ENCODE measurements at places on chromosomes 3 and 15.

DNA sequence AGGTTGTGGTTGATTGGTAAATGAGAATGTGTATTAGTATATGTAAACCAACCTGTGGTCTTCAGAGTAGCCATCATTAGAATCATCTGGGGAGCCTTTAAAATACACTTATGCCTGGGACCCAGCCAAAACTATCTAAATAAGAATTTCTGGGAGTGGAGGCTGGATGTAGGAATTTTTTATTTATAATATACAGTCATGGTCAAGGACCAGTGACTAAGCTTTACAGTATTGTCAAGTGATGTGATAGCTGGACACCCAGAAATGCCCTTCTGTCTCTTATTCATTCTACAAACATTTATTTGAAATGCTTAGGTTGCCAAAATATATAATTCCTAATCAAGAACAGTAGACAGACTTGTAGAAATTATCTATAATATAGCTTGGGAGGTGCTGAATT, 132.2 kb downstream of the MBNL1 start:
- DNase-seq, result no peak

GRCh38 chr3:9248522-9249271, 749 bp downstream of the SRGAP3 start:
- DNase-seq, result no peak

DNA sequence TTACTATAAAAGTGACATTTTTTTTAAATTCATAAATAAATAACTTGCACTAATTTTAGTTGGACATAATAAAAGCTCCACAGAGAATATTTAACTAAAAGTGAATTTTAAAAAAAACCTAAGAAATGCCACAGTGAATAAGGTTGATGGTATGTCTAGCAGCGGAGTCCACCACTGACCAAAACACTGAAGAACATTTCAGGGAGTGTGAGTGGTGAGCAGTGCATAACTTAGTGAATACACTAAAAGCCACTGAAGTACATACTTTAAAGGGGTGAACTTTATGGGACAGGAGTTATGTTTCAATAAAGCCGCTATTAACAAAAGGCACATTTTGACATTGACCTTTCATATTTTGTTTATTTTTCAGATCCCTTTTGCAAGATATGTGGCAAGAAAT, 32.3 kb downstream of the SRP14 start:
- DNase-seq, result no peak

- DNase-seq, result no peak
Observed at GRCh38 chr3:186220365-186220764, 111.5 kb upstream of the ETV5 start.

GRCh38 chr15:79595995-79596622, 164.0 kb downstream of the MINAR1 start:
- no peak for DNase-seq

DNA sequence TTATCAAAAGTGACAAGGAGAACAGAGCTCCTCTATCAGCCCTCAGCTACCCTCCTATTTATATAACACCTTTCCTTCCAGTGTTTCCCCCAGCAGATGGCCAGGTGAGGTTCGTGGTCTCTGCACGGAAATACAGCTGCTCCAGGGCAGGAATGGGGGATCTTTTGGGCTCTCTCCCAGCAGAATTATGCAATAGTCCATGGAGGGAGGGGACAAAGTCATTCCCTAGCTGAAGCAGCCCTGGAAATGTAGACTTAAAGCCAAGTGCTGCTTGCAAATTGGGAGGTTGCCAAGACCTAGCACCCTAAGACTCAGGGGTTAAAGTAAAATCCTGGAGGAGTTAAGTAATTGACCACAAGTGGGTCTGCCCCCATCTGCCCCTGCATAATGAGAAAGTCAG, 256.3 kb downstream of the LRTM1 start:
- no peak for DNase-seq

DNA sequence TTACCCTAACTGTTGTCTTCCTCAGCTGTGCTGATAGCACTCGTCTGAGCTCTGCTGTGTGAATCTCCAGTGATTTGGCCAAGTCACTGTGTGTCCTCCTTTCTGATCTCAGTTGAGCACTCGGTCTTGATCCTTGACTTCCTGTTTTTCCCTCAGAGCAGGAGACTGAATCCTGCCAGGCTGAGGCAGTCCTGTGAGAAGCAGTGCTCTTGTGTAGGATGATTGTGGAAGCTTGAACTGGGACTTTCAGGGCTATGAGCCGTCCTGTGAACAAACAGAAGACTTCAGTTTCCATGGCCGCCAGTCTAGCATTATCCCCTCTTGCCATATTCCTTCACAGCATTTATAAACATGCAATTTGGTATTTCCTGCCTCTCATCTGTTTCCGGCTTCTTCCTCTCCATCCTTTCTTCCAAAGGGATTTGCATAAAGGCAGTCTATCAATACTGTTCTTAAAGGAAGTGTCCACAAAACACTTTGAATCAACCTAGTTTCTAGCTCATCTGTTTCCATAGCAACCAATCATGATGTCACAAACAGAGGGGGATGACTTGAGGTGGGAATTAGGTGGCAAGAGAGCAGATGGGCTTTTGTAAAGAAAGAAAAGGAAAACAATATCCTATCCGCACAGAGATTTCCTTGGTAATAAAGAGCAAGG, 237.2 kb downstream of the AGBL1 start:
- DNase-seq, result no peak

DNA sequence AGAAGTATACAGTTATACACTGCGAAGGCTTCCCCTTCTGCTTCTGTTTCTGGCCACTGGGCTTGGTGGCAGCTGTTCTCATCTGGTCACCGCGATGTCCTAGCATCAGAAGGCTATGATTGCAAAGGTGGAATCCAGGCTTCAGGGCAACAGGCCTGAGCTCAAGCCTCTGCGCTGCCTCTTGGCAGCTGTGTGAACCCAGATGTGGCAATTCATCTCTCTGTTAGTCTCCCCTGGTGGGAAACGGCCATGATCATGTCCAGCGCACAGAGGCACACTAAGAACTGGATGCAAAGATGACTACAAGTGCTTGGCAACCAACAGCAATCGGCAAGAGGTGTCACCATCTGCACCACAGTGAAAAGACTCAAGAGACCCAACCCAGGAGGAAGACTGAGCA, 78.9 kb downstream of the PCSK6 start:
- no peak for DNase-seq

DNA sequence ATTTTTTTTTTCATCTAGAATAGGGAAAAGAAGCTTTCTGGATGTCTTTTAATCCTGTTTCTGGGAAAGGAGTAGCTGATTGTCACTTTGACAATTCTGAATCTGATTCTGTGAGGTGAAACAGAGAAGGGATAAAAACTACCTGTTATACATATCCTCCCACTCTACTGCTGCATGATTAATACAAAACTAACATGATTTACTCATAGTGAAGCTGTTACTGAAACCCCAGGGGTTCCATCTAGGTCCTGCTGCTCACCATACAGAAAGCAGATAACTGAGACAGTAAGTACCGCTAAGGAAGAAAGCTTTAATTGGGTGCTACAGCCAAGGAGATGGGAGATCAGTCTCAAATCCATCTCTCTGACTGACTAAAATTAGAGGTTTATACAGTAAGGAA, 610.9 kb upstream of the ALCAM start:
- no peak for DNase-seq

DNA sequence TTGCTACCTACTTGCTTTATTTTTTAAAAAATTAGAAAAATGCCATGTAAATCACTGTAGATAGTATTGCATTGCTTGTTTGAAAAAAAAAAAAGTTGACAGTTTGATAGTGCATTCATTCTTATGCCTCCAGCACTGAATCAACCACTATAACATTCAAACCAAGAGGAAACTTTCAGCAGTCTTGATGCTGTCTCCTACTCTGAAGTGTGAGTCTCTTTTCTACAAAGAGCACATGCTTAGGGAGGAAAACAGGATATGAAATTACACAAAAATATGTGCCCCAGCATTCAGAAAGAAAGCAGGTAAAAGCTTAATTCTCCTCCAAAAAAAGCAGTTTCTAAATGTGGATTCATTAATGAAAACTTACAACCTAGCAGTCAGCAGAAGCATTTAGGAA, 78.3 kb downstream of the ZBTB20 start:
- DNase-seq, result no peak

GRCh38 chr3:111961461-111962164, 17.2 kb upstream of the ABHD10 start:
- DNase-seq, result no peak

DNA sequence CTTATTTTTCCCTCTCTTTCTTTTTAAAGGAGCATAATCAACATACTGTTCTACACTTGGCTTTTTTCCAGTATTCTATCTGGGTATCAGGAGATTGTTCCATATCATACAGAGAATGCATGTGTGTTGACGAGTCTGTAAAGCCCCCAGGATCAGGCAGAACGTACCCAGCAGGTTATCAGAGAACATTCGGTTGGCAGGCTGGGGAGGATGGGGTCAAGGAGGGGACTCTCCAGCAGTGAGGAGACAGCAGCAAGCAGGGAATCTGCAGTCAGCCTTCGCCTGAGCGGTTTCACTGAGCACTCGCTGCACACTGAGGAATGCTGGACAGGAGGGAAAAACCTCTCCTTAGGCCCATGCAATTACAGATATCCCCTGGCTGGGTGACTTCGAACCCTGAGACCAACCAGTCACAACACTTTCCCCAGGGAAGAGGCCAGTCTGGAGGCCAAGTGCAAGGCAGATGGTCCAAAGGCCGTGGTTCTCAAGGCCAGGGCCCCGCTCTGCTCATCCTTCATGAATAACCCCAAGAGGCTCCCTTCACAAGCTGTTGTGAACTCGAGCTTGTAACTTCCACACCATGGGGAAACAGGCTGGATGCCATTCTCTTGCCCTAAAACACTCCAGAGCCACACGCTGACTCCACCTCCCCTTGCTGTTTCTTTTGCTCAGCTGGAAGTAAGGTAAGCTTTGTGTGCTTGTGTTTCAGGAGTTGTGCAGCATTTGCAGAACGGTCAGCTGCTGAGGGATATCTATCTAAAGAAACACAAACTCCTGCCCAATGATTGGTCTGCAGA, 60.1 kb downstream of the PXYLP1 start:
- DNase-seq, result no peak

GRCh38 chr3:104764496-104764895, 602.2 kb upstream of the ALCAM start:
- DNase-seq, result no peak

DNA sequence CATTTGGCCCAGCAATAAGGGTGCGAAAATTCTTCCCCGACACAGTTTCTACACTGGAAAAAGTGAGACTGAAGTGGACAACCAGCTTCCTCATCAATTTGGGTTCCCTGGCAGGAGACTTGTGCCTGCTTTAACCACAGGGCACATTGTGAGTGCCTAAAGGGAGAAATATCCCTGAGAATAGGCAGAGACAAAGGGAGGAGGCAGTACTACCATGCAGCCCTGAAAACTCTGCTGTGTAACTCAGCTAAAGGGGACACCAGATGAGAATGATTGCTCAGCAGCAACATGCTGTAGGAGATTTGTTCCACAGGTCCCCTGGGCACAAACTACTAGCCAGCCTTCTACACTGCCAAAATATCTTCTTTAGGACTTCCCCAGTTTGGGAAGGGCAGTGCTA, 15.6 kb upstream of the KPNA4 start:
- DNase-seq, result no peak

DNA sequence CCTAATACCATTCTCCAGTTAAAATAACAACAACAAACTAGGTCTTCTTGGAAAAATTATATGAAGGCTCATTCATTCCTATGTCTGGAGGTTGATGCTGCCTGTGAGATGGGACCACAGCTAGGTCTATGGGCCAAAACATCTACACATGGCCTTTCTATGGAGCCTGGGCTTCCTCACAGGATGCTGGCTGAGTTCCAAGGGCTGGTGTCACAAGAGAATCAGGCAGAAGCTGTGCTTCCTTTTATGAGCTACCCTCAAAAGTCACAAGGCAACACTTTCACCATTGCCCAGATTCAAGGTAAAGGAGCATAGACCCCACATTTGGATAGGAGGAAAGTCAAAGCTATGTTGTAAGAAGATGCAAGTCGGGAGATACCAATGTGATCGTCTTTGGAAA, 4.6 kb upstream of the RTP2 start:
- DNase-seq, result no peak

DNA sequence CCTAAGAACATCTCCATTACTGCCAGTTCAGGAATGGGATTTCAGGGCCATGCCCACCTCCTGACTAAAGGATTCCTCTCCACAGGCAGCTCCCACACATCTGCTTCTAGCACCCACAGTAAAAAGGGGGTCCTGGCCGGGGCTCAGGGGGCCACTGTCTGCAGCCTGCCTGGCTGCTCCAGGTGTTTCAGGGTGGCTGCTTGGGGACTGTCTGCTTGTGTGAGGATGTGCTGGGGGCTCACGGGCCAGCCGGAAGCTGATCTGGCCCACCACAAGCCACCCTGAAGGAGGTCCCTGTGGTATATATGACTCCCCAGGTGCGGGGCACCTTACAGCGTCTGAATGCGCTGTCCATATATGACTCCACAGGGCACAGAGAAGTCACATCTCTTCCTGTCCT, 135.4 kb downstream of the NSMCE3 start:
- no peak for DNase-seq

Data from activated T-helper 1 cell treated with Interleukin-2 at 50 U/mL for 16 hours (primary cell).